ENCODE measurements at places on chromosomes 12 and 14.

DNA sequence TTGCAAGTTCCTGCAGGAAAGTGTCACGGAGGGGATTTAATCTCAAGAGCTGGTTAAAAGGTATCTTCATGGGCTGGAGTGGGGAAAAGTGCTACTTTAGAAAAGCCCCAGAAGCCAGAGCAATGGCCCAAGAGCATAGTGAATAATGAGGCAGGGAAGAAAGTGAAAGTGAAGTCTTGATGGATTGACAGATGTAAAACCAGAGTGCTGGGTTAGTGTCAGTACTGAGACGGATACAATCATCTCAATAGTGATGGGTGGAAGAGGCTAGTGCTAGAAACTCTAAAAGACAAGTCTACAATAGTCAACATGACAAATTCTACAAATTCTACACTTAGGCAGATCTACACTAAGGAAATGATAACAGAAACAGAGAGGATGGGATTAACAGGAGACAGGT lies 68.1 kb downstream of the CIT start:
- no peak for DNase-seq

GRCh38 chr12:107399046-107399445 lies 286.6 kb upstream of the PWP1 start:
- DNase-seq = no peak

GRCh38 chr14:61358554-61359226 lies 37.3 kb downstream of the PRKCH start:
- no peak for DNase-seq

GRCh38 chr12:48038085-48038484 lies 33.8 kb upstream of the COL2A1 start:
- no peak for DNase-seq

DNA sequence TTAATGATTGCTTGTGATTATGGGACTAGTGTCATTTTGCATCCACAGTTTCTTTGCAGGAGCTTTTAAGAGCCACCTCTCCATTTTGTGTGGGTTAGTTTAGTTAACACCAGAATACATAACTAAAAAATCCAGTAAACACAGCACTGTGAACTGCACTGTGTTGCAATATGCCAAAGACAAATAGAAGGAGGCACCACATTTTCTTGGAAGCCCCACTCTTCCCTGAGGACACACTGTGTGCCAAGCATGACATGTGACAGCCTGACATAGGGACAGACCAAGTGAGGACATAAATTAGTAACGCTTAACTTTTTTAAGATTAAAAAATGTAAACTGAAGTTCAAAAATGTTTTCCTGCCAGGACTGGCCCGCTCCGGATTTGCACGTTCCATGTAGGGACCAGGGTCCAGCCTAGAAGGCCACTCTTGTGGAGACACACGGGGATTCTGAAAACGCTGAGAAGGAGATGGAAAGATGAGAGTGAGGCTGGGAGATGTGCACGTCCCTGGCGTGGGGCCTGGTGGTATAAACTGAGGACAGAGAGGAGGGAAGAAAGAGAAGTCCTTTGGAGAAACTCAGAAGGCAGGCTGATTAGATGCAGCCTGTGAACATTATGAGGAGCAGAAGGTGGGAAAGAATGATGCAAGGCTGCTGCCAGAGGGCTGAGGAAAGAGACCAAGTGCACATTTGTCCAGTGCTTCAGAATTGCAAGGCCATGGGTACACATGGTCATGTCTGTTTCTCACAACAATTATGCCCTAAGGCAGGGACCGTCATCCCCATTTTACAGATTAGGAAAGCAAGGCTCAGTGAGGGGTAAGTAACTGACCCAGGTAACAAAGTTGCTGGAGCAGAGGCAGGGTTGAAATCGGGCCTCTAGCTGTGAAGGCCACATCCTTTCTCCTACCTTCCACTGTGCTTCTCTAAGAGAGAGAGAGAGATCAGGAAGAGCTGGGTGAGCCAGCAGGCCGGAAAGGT lies 45.1 kb downstream of the ISCA2 start:
- DNase-seq = no peak

DNA sequence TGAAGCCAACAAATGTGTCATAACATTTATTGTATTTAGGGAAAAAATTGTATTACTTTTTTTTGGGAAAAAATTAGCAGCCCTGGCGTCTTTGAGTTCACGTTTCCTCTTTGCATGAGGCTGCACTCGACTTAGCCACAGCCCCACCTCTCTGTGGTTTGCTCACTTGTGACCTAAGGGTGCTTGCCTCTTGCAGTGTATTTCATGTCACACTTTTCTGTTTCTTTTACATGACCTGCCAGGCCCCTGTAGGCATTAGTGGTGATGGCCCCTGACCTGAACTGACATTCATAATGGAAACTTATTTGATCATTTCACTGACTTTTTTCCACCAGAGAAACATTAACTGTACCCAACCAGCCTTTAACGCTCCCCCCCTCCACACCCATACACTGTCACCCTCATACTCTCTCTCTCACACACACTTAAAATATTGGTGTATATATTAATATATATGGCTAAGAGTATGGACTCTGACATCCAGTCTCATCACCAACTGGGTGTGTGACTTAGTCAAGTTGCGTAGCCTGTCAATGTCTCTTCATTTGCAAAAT lies 122.9 kb downstream of the PRKCH start:
- peak; percentile 75 for DNase-seq

DNA sequence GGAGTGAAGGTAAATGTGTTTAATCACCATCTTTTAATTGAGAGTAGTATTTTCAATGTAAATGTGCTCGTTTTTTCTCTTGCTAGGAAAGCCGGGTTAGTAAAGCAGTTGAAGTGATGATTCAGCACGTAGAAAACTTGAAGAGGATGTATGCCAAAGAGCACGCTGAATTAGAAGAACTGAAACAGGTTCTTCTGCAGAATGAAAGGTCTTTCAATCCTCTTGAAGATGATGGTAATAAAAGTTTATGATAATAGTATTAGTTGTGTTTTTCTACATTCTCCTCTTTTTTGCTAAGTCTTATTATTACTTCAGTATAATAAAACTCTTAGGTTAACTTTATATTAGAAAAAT lies 93.9 kb downstream of the DNAI7 start:
- DNase-seq = no peak

- DNase-seq = peak; percentile 92
Measured at GRCh38 chr14:52706724-52707706, at the start of gene PSMC6. PSMC6 (plus strand) TSS chr14:52707200; CDS start chr14:52707220, 20 bp downstream.

GRCh38 chr14:50417853-50418252 lies 21.2 kb upstream of the CDKL1 start:
- no peak for DNase-seq

GRCh38 chr12:113397497-113398197 lies 6.0 kb downstream of the SDS start:
- DNase-seq = no peak

GRCh38 chr14:23066855-23067744 lies 9.8 kb upstream of the CDH24 start:
- no peak for DNase-seq

DNA sequence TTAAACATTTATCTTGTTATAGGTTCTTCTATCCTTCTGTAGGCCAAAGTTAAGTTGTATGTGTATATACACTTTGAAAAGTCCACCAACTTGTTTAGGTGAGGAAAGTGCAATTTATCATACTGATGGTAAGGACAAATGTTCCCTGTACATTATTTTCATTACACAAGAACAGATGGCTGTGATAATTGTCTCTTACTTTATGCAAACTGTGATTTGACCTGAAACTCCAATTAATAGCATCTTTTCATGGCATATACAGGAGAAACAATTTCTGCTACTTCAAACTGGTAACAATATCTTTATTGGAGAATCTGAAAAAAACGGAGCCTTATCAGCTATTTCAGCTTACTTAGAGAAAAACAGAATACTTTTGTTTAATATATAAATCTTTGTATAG lies 5.6 kb downstream of the TRIM9 start:
- no peak for DNase-seq

DNA sequence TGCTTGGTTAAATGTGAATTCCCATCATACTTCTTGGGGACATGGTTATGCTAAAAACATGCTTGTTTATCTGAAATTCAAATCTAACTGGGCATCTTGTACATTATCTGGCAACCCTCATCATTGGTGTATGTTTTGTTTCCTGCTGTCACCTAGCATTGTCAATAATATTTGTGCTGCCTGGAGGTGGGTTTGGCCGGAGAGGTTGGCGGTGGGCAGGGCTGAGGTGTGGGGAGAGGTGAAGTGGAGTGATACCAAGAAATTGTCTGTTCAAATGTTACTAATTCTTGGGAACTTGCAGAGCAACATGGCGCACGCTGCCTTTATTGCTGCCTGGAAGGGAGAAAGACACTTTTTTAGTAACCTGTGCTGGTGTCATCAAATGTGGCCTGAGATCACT lies 280.5 kb downstream of the VRK1 start:
- no peak for DNase-seq
